ENCODE measurements at places on chromosomes 13 and 19.
A peak's percentile ranks its signal among the peaks of the same experiment; 100 is the strongest.

DNA sequence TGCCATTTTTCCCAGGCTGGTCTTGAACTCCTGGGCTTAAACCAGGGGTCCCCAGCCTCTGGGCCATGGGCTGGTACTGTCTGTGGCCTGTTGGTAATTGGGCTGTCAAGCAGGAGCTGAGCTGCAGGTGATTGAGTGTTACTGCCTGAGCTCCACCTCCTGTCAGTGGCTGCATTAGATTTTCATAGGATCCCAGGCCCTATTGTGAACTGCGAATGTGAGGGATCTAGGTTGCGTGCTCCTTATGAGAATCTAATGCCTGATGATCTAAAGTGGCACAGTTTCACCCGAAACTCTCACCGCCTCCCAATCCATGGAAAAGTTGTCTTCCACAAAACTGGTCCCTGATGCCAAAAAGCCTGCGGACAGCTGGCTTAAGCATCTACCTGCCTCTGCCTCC is 16.6 kb upstream of the ZNF536 start:
- no peak for DNase-seq

DNA sequence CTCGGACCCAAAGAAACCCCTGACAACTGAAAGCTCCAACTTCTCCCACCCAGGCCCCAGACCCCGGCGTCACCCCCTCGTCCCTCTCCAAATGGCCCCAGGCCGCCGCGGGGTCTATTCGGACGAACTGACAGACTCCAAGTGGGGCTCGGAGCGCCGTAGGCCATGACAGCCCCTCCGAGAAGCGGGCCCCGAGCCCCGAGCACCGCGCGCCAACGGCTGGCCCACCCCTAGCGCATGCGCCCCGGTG is 360 bp downstream of the DDX39A start:
- DNase-seq = peak; percentile 82

DNA sequence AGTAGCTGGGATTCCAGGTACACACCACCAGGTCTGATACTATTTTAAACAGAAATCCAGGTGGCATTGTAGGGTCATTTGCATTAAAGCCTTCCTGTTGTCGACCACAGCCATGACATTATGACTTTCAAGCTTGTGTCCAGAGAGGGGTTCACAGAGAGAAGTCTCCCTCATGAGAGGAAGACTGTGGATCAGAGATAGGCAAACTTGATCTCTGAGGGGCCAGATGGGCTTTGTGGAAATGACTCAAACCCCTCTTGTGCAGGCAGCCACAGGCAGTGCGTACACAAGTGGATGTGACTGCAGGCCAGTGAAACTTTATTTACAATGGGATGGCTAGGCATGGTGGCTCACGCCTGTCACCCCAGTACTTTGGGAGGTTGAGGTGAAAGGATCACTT is 27.8 kb upstream of the F2RL3 start:
- no peak for DNase-seq

DNA sequence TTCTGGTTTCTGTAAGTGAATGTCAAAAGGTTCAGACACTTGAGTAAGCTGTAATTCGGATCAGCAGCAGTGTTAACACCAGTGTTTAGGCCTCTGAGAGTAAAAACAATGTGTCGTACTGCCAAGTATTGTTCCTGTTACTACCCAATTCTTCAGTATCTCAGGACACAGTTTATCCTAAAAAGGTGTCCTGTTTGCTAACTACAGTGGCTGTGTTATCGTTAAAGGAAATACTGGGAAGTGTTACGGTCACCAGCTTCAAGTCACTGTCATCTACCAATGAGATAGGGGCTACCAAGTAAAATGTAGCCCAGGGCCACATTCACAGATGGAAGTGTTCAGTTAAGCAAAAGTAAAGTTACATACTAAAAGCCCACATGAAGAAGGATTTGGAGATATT is 2.3 kb upstream of the UPF3A start:
- DNase-seq = no peak

- no peak for DNase-seq
These were observed 69.8 kb downstream of the KCNRG start for GRCh38 chr13:50085063-50085462.

- no peak for DNase-seq
These were observed 206.6 kb downstream of the SPRY2 start for GRCh38 chr13:80134346-80134745.

DNA sequence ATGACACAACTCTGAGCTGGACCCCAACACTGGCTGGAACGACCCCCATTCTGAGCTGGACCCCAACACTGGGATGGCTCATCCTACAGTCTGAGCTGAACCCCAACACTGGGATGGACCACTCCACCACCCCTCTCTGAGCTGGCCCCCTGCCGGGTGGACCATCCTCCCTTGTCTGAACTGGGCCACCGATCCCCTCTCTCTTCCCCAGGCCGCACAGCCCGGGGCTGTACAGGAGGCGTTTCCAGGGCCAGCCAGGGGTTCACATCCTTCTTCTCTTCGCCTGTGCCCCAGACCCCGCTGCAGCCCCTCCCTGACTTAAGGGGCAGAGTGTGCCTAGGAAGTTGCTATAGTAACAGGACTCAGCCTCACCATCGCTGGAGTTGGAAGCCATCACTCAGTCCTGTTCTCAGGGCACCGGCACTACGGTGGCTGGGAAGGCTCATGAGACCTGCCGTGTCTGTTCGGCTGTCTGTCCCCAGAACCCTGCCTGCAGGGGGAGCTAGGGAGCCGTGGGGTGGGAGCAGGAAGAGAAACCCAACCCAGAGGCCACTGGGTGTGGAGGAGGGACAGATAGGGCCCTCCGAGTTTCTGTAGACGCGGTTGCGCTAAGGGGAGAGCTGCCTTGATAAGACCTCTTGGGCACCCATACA is 3.7 kb downstream of the PRKACA start:
- peak; percentile 66 for DNase-seq

DNA sequence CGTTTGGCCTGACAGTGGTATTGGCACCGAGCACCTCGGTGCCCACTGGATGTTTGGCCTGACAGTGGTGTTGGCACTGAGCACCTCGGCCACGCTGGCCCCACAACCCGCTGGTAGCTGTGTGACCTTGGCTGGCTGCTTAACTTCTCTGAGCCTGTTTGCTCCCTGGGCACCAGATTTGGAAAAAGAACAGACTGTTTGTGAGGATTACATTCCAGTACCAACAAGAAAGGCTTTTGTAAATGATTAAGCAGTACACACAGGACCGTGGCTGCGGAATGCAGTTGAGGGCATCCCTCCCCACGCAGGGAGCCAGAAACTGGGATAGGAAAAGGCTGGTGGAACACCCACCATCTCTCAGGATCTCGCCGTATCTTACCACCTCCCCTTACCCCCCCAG is 31.9 kb downstream of the SLC25A42 start:
- DNase-seq = no peak

DNA sequence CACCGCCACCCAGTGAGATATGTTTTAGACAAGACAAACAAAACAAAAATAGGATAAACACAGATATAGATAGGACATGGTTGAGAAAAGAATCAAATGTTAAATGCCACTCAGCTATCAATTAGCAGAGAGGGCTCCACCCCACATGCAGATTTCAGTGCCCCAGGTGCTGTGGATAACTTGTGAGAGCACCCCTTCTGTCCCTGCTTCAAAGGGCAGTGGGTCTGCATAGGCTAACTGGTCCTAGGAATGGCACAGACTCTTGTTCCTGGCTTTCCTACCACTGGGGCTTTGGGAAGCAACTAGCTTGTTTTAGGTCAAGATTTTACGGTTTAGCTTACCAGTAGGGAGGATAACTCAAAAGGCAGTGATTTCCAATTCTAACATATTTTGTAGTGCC is 460.3 kb downstream of the TSHZ3 start:
- DNase-seq = no peak

GRCh38 chr13:113528101-113528812 is 37.7 kb upstream of the DCUN1D2 start:
- no peak for DNase-seq

GRCh38 chr13:37039896-37040295 is 19.6 kb downstream of the SUPT20H start:
- DNase-seq = no peak

DNA sequence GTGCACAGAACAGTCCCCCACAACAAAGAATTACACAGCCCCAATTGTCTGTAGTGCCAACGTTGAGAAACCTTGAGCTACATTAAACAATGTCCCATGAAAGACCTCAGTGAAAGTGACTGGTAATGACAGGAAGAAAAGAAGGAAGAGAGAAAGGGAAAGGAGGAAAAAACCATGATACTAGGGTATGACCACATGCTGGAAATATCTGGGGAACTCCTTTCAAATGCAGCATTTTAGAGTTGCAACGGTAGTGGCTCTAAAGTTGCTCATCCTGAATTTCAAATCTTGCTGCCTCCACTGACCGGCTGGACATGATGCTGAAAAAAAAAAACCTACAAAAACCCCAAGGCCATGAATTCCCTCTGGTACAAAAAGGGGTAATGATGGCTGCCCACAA is 26.5 kb downstream of the FPR3 start:
- no peak for DNase-seq

GRCh38 chr19:54481326-54481930 is 8.3 kb upstream of the CDC42EP5 start:
- DNase-seq = peak; percentile 30

DNA sequence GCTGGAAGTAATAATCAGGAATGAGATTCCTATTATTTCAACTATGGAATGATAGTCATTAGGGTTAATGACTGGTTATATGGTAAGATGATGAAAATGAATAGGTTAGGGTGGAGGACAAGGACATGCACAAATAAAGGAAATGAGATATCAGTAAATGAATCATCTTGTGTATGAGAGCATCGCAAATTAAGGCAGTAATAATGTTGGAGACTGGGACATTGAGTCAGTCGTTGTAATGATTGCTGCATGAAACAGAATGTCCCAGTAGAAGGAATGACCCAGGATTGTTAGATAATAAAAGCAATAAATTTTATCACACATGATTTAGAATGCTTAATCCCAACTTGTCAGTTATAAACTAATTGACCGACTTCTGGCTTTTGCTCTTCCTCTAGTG is 1733.7 kb upstream of the PCDH20 start:
- DNase-seq = no peak

DNA sequence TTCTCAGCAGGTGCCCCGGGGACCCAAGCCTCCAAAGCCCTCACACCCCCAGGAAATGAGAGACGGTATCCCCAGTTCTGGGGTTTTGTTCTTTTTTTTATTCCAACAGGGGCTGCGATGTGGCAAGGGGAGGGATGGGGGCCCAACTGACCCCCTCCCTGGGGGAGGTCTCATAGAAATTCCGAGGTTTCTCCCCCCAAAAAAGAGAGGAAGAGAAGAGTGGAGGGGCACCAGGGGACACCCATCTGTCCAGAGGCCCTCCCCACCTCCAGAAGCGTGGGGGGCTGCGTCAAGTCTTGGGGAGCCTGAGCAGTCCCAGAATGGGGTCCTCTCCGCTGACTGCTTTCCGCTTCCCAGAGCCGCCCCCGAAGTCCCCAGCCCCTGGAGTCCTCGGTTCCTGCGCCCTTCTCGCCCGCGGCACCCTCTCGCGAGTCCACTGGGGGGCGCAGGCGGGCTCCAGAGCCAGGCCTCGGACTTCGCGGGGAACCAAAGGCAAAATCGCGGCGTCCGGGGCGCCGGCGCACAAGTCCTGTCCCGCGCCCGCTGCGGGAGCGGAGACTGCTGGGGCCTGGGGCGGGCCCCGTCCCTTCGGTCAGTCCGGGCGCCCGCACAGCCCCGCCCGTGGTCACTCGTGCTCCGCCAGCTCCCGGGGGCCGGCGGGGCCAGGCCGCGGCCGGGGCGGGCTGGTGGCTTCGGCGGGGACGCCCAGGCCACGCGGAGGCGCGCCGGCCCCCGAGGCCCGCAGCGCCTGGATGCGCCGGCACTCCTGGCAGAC is 4.4 kb upstream of the ATP1A3 start:
- peak; percentile 34 for DNase-seq

GRCh38 chr13:100240109-100240779 is 151.4 kb downstream of the PCCA start:
- DNase-seq = no peak
